Dermis microvascular lymphatic vessel endothelial cell (primary cell): ENCODE measurements at places on chromosomes 7 and 10. TPM values are rescaled to one million over a fixed set of nuclear protein-coding genes. Genes with fewer than 3 reads are reported as not detected.

The EBLN1 gene
- total RNA-seq = not detected in 2 replicates

The GRID2IP gene
- total RNA-seq = 0.13 TPM in 1 of 2 replicates, not detected in the other

The FAM237B gene
- total RNA-seq = not detected in 2 replicates

The CDNF gene
- total RNA-seq = 0.26 and 0.38 TPM in 2 replicates
